Right forelimb (tissue), 1 donor: ENCODE measurements at places on chromosomes 2 and 18.

DNA sequence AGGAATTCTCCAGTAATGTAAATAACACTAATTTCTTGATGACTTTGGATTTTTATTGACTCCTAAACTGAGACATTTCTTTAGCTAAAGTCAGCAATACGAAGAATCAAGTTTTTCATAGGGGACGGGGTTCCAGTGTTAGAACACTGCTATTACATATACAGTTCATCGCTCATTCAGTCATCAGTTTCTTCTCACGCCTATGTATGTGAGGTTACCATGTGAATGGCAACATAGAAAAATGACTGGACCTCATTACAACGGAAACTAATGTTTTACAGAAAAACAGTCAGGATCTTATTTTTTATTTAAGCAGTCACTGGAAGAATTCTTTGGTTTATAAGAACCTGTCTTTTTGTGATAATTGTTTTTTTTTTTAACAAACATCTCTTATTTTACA, 56.4 kb downstream of the THADA start:
- DNase-seq, result no peak

DNA sequence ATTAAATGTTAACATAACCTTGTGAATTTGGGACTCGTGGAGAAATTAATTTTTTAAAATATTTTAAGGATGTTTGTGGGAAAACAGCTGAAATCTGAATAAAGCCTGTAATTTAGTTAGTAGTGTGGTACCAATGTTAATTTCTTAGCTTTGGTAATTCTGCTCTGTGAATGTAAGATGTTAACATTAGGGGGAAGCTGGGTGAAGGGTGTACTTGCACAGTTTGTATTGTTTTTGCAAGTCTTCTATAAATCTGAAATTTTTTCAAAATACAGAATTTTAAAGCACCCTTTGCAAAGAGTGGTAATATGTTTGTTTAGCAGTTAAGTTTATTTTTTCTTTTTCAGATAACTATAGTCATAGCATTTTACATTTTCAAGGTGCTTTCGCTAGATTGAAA, 4.5 kb downstream of the PTPRM start:
- no peak for DNase-seq

DNA sequence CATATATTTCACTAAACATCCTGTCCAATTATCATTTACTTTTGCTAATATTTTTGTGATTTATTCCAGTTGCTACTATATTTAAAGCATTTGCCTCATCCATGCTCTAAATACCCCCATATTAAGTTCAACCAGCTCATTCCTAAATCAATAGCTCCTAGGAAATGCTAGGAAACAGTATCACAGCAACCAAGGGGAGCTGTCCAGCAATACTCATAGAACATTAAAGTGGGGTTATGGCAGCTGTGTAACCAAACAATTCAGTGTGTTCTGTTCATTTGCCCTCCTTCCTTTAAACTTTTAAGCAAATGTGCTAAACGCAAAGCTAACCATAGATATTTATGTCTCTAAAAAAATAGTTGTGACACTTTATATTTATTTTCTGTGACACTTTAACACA, 41.1 kb downstream of the ACVR1C start:
- DNase-seq, result no peak

- DNase-seq, result no peak
Observed at GRCh38 chr2:55993685-55994084, 70.1 kb upstream of the EFEMP1 start.

- no peak for DNase-seq
Observed at GRCh38 chr2:239114119-239114581, 266.3 kb downstream of the TWIST2 start.

GRCh38 chr18:78006006-78006773, 756.5 kb downstream of the GALR1 start:
- no peak for DNase-seq

GRCh38 chr2:31322371-31322770, 88.4 kb downstream of the EHD3 start:
- DNase-seq, result no peak

- DNase-seq, result no peak
Observed at GRCh38 chr18:59733421-59733820, 36.2 kb upstream of the CCBE1 start.

DNA sequence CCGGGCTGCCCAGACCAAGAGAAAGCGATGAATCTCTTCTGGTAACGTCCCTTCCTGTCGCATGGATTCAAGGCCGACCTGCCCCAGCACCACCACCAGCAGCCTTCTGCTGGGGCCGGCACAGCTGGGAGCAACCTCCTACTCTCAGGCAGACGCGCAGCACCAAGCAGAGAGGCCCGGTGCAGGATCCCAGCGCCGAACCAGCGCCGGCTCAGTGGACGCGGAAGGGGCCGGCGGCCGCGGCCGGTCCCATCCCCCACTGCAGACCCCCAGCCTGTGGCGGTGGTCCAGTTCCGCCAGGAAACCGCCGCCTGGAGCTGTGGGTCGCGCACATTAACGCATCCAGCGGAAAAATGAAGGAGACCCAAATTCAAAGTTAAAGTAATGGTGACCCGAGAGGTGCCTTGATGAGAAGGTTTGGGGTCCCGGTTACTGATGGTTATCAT, 525 bp upstream of the MAL start:
- no peak for DNase-seq

DNA sequence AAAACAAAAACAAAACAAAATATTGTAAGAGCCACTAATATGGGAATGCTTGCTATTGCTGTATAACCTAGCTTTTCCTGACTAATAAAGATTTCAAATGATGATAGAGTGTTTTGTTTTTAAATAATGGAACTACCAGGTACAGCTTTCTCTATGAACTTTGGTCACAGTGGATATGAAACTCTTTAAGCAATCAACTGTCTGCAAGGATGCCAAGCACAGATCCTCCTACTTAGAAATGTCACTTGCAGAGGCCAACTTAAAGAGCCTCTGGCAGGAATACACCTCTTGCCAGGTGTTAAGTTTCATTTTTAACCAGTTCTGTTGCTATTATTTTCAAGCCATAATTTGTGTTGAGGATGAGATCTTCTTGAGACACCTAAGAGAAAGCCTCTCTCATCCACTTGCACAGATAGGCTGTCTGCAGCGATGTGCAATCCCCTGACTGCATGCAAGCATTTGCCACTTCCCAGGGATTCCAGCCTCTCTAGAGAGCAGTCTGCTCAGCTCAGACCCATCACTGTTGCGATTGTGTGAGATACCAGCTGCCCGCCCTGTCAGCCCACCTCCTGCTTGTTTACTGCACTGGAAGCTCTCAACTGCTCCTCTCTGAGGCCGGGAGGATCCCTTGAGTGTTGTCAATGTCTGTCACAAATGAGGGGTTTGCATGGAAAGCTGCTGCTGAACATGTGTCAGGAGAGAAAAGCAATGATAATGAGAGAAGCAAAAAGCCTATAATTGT, 86.1 kb upstream of the SCG2 start:
- DNase-seq, result no peak

DNA sequence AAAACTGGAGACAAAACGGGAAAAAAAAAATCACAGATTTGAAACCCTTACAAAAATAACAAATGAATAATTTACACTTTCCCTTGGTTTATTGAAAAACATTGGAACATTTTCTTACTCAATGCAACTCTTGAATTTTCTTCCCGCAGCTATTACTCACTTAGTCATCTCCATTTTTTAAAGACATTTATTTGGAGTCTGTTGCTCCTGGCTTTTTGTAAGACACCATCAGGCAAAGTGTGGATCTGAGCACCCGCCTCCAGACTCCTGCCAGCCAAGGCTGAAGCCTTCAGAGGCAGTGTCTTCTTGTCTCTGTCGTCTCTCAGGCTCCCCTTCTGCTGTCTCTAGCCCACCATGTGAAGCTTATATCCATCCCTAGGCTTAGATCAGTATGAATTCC, 46.2 kb downstream of the TRIB2 start:
- DNase-seq, result no peak

GRCh38 chr2:121064186-121064585, 220.8 kb downstream of the TFCP2L1 start:
- no peak for DNase-seq

- DNase-seq, result no peak
Observed at GRCh38 chr2:45412754-45413379, 198.2 kb downstream of the SRBD1 start.

DNA sequence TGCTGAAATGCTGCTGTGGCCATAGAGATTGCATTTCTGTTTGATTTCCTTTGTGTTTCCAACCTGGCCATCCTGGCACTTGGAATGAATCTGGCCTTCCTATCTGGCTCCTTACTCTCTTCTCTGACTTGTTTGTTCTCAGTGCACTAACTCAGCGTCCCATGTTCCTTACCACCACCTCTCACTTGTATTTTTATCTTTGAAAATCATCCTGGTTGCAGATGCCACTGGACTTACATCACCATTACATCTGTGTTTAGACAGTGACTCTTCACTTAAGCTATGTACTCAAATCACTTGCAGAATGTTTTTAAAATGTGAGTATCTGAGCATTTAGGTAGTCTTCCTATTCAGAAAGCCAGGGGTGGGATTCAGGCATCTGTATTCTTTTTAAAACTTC, 239.5 kb downstream of the WDR7 start:
- no peak for DNase-seq

- no peak for DNase-seq
Observed at GRCh38 chr18:21486905-21487437, 113.5 kb downstream of the ESCO1 start.

DNA sequence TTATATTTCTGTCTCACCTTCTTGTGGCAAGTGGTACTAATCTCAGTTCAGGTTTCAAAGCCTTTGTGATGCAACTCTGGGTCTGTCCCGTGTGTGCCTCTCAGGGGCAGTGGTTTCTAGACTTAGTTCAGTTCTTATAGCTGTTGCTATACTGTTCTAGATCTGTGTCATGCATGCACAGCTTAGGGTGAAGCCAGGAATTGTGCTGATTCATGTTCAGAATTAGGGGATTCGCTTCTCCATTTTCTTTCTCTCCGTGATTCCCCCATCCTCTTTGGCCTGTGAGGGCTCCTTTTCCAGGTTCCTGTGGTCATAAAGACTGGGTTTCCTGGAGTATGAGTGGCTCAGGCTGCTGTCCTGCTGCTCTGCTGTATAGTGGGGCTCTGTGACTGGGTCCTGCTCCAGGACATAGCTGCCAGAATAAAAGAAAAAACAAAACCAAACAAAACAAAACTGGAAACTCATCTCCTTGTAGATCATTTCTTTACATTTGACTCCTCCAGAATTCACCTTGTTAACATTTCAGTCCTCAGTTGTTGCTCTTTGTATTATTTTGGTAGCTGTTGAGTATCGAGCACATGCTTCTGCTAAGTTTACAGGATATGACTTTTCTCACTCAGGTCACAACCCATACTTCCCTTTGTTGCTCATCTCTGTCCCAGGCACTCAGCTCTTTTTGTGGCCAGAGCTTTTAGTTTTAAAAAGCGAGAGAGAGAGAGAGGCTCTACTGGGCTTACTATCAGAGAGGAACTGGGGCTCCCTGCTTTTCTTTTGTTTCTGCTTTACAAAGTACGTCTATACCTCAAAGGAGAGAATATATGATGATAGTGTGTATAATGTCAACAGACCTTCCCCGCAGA, 34.2 kb downstream of the CERS6 start:
- DNase-seq, result no peak

- DNase-seq, result no peak
Observed at GRCh38 chr2:72932045-72932740, 14.9 kb downstream of the EMX1 start.

DNA sequence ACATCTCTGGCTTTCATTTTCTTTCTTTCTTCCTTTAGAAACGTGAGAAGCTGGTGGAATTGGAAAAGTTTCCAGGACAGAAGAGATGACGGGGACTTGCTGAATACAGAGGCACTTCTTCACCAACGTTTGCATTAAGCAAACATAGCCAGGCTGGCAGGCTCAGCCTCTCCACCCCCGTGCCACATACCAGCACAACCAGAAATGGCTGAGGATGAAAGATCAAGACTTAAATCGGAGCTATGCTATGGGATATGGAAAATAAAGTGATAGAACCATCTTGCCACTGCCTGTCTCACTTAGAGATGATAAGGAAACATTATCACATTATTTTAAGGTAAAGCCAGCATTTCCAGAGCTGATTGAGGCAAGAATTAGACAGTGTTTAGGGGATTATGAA, 483.3 kb downstream of the BCL11A start:
- no peak for DNase-seq

- no peak for DNase-seq
Observed at GRCh38 chr2:149146876-149147275, 108.4 kb downstream of the LYPD6B start.

- no peak for DNase-seq
Observed at GRCh38 chr2:235715601-235716000, 221.8 kb downstream of the AGAP1 start.

- DNase-seq, result peak; percentile 73
Observed at GRCh38 chr2:40240070-40240469, 211.8 kb downstream of the SLC8A1 start.

DNA sequence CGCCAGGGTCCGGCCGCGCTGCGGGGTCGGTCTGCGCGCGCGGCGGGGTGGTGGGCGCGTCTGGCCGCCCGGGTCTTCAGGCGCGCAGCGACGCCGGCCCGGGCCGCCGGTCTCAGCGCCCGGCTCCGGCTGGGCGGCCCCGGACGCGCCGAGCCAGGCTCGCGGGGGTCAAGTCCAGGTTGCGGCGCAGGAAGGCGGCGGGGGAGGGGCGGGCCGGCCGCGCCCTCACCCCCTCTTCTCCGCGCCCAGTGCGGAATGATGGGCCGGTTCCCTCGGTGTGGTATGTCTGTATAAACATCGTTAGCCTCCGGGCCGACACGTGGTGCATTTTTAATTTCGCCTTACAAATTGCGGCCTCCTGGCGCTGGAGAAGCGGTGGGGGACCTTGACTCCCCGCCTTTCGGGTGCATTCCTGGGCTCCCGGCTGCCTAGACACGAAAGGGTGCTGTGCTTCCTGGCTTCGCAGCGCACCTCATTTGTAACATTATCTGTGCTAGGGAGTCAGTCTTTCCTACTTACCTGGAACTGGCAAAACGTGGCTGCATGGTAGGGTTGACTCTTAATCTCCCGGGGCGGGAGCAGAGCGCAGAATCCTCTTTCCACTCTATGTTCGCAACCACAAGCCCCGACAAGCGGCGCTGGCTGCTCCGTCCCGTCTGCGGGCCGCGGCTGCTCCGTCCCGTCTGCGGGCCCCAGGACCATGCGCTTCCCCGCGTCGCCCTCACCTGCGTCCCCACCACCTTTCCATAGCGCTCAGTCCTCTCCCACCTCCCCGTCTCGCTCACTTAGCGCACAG, 69.0 kb downstream of the CTAGE1 start:
- no peak for DNase-seq

DNA sequence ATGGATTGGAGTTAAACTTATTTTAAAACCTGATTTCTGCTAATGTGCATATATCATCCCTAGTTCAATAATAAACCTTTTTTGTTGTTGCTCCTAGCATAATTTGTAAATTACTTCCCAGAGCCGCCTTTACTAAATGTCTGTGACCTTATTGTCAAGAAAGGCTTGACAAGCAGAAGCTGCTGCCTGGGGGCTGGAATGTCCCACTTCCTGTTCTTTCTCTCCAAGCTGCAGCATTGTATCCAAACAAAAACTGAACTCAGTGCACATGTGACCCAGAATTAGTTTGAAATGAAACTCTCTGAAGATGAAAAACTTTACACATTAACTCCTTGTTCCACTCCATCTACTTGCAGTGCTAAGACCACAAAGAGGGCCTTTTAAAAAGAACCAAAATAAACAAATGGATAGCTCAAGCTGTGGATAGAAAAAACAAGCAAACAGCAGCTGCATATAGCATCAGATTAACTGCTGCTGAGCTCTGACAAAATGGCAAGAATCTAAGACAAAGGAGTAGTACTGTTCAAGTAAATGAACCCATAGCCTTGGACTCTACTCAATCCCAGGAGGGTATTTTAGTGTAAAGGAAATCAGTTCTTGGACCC, 99.8 kb upstream of the NEUROD1 start:
- DNase-seq, result no peak
